ENCODE measurements at places on chromosomes 12 and 14.
A peak's percentile ranks its signal among the peaks of the same experiment; 100 is the strongest.

GRCh38 chr12:93852173-93852591 lies 175.0 kb downstream of the CRADD start:
- no peak for DNase-seq

- DNase-seq: peak; percentile 66
These were observed 486 bp upstream of the AKT1 start for GRCh38 chr14:104795781-104796686.

GRCh38 chr12:110807640-110808039 lies 39.1 kb upstream of the CCDC63 start:
- DNase-seq: no peak

DNA sequence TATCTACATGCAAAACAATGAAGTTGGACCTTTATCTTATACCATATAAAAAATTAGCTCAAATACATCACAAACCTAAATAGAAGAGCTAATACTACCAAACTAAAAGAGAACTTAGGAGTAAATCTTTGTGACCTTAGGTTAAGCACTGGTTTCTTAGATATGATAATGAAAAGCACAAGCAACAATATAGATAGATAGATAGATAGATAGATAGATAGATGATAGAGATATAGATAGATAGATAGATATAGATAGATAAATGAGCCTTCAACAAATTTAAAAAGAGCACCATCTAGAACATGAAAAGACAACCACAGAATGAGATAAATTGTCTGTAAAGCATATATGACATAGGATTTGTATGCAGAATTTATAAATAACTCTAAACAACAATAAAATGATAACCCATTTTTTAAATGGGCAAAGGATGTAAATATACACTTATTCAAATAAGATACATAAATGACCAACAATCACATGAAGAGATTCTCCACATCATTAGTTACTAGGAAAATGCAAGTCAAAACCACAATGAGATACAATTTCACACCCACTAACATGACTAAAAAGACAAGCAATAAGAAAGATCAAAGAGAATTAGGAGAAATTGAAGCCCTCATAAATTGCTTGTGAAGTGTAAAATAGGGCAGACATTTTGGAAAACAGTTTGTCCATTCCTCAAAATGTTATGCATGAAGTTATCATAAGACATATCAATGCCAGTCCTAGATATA lies 293.7 kb downstream of the BTG1 start:
- DNase-seq: no peak

DNA sequence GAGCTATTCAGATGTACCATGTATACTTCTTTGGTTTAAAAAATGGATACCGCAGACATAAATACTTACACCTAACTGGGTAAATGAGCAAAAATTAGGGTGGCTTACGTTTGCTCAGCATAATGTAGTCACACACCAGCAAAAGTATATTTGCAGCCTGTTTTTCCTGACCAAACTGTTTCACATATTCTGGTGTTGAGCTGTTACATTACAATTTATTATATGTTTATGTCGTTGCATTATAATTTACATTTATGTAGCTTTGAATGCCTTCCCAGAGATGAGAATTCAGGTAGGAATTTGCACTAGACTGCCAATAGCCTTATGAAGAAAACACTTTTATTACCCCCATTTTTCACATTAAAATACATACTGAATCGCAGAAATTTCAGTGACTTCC lies 183.3 kb downstream of the PTPRO start:
- no peak for DNase-seq

DNA sequence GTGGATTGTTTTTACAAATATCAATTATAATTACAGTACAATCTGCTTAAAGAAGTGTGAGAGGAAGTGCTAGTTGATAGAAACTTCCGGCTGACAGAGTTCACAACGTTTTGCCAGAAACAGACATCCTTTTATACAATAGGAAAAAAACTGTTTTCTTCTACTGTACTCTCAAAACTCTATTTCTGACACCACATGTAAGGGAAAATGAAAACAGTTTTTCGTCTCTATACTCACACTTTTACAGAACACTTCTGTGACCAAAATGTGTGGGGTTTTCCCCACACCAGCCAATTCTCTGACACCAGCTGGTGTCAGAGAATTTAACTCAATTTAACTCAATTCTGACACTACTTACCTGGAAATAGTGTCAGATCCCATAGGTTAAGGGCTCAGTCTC lies 24.2 kb upstream of the HIF1A start:
- no peak for DNase-seq

Measured in CD8-positive, alpha-beta T cell (primary cell).